ENCODE measurements at places on chromosomes 1 and 21.

GRCh38 chr1:22831729-22832413, 121.2 kb downstream of the EPHB2 start:
- DNase-seq = no peak

DNA sequence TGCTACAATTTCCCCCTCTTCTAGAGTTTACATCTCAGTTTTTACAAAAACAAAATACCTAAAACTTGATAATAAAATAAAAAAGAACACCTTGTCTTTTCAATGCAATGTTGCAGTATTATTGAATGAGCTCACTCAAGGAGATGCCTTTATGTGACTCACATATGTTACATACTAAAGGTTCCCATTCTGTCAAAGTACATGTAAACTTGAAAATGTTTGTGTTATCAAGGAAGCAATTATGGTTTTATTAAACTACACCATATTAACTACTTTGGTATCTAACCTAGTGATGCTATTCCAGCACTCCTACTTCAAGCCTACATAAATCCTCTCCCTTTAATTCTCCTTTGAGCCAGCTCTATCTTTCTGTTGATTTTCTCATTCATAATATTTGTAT, 658.3 kb downstream of the PTPRC start:
- DNase-seq = no peak

DNA sequence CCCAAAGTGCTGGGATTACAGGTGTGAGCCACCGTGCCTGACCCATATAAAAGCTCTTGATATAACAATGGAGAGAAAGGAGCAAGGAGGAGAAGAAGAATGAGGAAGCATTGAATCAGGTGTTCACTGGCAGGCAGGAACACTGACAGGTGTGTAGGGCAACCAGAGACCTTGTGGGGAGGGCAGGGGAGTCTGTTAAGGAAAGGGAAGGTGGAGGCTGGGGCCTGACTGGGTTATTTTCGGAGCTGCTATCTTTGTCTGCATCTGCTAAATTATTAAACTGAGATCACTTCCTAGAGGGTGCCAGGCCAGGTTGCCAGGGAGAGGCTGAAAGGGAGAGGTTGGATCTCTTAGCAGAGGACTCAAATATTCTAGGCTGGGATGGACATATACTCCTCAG, 6.8 kb upstream of the TRNP1 start:
- DNase-seq = no peak

- DNase-seq = no peak
These were observed 448.5 kb downstream of the NUF2 start for GRCh38 chr1:163770265-163770664.

DNA sequence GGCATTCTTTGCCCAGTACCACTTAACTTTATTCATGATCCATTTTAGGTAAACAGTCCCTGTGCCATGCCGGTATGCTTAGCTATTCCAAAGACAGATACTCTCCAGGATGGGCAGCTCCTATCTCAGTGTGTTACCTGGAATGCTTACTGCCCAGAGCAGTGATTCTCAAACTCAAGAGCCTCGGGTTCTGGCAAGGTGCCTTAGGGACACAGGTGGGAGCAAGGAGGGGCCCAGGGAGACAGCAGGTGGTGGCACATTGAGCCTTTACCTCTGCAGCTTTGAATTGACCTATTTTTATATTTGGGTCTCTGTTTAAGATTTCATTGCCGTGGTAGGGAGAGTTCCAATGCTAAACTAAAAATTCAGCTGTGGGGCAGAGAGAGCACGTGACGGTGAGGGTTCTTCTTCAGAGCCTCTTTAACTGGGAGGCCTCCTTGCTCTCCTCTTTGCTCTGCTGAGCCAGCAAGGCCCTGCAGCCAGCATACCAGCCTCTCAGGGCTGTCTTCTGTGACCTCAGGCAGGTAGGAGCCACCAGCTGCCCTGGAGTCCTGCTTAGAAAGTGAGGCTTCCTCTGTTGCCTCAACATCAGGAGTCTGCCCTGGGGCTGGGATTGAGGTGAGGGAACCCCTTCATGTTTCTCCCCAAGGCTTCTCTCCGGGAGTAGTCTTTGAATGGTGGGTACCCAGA, 20.2 kb downstream of the PHGDH start:
- no peak for DNase-seq

- DNase-seq = no peak
These were observed 92.5 kb upstream of the KCNE2 start for GRCh38 chr21:34271189-34271851.
